ENCODE measurements at places on chromosomes 5 and 9.

- no peak for DNase-seq
These were observed 234.1 kb downstream of the AUH start for GRCh38 chr9:91127653-91128052.

- DNase-seq: no peak
These were observed 32.2 kb downstream of the APTX start for GRCh38 chr9:32969270-32969669.

DNA sequence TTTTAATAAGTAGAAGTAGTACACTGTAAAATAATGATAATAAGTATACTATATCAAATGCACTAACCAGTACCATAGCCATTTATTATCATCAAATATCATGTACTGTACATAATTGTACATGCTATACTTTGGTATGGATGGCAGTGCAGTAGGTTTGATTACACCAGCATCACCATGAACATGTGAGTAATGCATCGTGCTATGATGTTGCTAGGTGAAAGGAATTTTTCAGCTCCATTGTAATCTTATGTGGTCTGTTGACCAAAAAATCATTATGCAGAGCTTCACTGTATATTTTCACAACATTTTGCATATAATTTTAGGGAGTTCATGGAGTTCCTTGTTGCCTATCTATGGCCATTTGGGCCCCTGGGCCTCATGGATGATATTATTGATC lies 72.2 kb upstream of the HMHB1 start:
- DNase-seq: no peak

GRCh38 chr5:168295574-168296201 lies 4.2 kb downstream of the WWC1 start:
- no peak for DNase-seq

- no peak for DNase-seq
These were observed 29.6 kb downstream of the MAML1 start for GRCh38 chr5:179762079-179762780.

DNA sequence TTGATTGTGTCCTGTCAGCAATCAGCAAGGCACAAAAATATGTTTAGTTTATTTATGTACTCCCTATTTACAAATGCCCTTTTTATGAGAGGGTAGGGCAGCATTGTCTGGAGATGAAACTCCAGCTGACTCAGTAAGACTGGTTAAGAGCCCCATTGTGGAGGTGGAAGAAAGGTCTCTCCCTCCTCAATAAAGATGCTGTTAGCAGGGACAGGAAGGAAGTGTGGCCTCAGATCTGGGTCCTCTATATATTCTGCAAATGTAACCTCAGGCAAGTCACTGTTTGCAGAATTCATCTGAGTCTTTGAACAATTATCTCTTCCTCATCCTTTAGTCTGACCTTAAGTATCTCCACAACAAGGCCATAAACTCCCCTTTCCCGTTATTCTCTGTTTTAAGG lies 48.3 kb upstream of the TRAF1 start:
- DNase-seq: no peak

DNA sequence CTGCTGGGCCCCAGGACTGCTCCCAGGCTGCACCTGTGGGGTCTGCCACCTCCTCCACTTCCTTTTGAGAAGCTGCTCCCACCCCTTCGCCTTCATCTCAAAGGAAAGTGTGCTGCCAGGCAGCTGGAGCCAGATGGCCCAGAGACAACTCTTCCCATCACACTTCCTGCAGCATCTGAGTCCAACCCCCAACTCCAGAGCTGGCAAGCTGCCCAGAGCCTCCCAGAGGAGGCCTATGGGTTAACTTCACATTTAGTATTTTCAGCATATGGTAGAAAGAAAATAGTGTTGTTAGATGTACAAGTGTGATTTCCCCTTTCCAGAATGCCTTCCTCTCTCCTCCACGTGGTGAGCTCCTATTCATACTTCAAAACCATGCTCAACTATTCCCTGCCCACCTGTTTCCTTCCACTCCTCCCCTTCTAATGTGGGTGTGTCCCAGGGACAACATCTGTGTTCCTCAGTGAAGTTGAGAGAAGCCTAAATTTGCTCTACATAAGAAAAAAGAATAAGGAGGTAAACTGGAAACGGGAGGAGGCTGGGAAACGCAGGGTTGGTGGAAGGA lies 38.6 kb upstream of the KCNMB1 start:
- no peak for DNase-seq

DNA sequence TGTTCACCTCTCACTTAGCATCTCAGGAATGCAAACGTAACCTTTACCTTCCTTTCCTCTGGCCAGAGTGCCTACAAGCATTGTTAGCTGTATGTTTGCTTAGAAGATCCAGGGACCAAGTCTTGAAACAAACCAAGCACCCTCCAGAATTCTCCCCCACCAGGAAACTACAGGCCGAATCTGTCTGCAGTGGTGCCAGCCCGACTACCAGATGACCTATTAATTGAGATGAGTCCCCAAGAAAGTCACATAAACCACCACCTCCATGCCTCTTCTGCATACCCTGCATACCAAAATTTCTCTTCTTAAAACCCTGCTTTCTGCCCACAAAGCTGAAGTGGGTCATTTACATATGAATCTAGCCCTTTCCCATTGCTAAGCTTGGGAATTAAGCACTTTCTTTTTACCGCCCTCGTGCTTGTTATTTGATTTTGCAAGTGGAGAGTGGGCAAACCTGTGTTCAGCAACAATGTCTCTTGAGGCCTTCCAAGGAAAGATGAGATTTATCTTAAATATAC lies 1239.1 kb downstream of the CDH12 start:
- no peak for DNase-seq

DNA sequence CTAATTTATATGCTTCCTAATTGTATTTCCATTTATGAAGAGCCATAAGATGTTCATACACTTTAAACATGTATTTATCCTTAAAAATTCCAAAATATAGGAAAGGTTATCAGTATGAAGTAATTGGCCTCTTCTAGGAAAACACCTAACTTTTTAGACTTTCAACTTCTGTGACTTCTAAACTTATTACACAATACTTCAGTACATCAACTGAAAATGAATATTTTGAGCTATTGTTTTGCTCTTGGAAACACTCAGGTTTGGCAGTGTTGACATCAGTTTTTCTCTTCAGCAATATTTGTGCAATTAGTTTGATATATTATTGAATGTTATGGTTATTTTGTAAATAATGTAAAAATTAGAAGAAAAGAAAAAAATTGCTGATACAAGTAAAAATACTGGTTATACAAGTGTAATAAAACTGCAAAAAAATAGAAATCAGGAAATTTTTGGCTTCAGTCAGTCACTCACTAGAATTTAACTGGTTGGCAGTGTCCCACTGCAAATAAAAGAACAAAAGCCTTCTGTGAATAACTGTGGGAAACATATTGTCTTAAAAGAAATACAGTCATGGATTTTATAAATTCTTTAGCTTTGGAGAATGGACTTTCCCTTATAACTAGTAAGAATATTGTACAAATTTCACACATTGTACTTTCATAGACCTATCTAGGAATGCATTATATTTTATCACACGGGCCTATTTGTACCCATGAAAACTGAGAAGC lies 635.9 kb downstream of the TLE1 start:
- no peak for DNase-seq

DNA sequence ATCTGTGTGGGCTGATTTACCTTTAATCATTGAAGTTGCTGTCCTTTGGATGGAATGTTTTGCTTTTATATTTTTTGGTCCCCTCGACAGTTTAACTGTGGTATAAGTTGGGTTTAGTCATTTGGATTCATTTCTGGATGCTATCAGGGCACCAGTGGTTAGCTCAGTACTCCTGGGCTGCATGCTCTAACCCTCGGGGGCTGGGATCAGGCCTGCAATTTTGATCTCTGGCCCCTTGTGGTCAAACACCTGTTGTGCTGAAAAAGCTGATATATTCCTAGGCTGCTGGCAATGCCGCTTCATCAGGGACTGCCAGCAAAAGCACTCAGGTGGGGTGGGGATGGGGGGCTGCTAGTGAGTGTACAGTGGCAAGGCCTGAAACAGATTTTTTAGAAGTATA lies 440.4 kb upstream of the RIOK2 start:
- DNase-seq: no peak

GRCh38 chr5:8615142-8615858 lies 746.4 kb downstream of the MTRR start:
- no peak for DNase-seq

GRCh38 chr5:78647838-78648358 lies 674 bp downstream of the LHFPL2 start:
- no peak for DNase-seq

DNA sequence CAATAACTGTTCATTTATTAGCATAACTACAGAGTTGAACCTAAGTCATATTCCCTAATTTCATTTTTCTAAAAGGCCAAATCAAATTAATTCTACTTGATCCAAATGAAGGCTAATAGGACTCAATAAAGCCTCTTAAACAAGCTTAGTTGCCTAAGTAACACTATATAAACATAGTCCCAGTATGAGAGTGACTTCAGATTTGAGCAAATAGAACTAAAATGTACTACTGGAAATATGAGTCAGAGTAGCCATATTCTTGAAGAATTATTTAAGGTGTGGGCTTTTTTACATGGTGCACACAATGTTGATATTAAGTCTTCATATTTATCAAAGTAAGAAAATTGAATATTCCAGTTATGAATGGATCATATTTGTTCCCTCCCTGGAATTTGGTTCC lies 872.3 kb downstream of the MAT2B start:
- no peak for DNase-seq

DNA sequence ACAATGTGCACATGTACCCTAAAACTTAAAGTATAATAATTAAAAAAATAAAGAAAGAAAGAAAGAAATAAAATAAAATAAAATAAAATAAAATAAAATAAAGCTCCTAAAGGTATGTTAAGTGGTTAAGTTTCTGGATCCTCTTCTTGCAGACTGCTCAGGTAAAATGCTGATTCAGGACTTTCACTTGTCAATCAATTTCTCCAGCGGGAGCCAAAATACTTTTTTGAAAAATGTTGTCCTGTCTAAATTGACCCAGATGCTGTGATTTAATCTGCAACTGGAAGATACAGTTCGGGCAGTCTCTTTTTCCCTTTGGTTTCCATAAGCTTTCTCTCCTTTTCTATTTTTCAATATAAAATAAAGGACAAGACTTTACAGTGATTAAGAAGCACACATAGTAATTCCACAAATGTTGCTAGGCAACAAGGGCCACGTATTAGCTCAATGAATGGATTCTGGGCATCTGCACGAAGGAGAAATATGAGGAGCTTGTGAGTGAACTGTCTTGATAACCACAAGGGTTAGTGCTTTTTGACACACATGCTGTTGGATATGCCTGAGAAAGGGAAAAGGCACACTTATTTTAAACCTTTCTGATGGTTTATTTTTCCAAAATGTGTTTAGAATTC lies 38.6 kb downstream of the HTR4 start:
- no peak for DNase-seq

- no peak for DNase-seq
These were observed 323.9 kb upstream of the PANK3 start for GRCh38 chr5:168903061-168903460.

GRCh38 chr9:33304362-33304761 lies 14.0 kb downstream of the NFX1 start:
- no peak for DNase-seq

DNA sequence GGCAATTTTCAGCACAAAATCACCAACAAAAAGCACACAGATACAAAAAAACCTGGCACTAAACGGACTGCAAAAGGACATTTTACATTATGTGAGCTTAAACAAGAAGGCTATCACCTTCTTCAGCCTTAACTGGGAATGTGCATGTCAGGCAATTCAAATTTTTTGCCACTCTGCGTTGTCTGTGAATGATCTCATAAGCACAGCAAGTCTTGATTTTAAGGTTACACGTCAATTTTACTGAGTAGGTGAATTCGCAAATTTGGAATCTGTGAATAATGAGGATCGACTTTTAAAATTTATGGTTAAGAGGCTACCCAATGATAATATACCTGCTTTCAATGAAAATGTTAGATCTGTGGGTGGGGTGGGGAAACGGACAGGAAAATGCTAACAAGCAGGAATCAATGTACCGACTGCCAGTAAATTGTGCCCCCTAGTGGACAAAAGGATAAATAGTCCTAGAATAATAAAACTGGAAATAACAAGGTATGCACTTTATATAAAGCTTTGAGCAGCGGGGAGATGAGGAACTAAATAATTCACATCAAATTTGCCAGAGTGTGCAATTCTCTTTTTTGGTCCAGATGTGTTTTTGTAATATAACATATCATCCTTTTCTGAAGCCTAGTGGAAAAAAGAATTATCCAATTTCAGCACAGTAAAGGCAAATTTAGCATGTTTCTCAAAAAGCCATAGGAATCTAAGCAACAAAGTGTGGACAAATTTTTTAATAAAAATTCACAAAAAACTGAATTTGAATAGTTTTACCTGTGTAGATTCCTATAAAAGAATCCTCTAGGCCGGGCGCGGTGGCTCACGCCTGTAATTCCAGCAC lies 20.5 kb downstream of the EQTN start:
- peak; percentile 2 for DNase-seq

DNA sequence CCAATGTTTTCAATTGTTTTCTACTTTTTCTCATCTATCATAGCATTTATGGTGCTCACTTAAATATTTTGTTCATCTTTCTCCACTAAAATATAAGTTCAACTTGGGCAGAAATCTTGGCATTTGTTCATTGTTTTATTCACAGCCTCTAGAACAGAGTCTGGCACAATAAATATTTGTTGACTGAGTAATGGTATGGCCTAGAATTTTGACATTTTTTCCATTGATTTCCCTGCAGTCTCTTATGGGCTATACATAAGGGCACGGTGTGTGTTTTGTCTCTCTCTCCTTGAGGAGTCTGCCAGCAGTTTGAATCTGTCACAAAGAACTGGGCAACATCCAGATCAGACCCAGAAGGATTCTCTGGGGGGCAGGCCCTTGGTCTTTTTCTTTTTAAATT lies 379.7 kb downstream of the TMEM38B start:
- DNase-seq: no peak

Measured in activated CD4-positive, alpha-beta T cell treated with anti-CD3 and anti-CD28 coated beads for 4 hours (primary cell).